ENCODE measurements at places on chromosomes 11 and 22. TPM values are rescaled to one million over a fixed set of nuclear protein-coding genes. Genes with fewer than 3 reads are reported as not detected.

Gene SRPRA
- total RNA-seq, result 130 TPM

Gene KRTAP5-2
- not detected for total RNA-seq

Gene NPTXR
- 0.12 TPM for total RNA-seq

Gene MAP6
- total RNA-seq, result not detected
